ENCODE measurements at places on chromosomes 16 and 17. TPM values are rescaled to one million over a fixed set of nuclear protein-coding genes. Genes with fewer than 3 reads are reported as not detected.

MPP3 gene
- 0.95 TPM for total RNA-seq

MEIOB gene
- total RNA-seq: not detected

PIMREG gene
- 4.0 TPM for total RNA-seq

NECAB2 gene
- not detected for total RNA-seq

ZP2 gene
- total RNA-seq: 0.11 TPM

VMO1 gene
- total RNA-seq: 0.95 TPM

GNGT2 gene
- total RNA-seq: 1.6 TPM

PHF23 gene
- total RNA-seq: 38.6 TPM

RNF43 gene
- total RNA-seq: under 0.01 TPM

NT5C gene
- 67.3 TPM for total RNA-seq

TBX4 gene
- total RNA-seq: not detected

ZFP90 gene
- total RNA-seq: 19.6 TPM

FOXL1 gene
- 2.1 TPM for total RNA-seq

SLFN14 gene
- not detected for total RNA-seq

CSH2 gene
- not detected for total RNA-seq

STAC2 gene
- total RNA-seq: not detected

ZNF385C gene
- not detected for total RNA-seq

NKD1 gene
- not detected for total RNA-seq

GAA gene
- 7.5 TPM for total RNA-seq

CRLF3 gene
- 15.4 TPM for total RNA-seq

GAST gene
- not detected for total RNA-seq

All from dermis lymphatic vessel endothelial cell (primary cell).